ENCODE measurements at places on chromosomes 4 and X. TPM values are rescaled to one million over a fixed set of nuclear protein-coding genes. Genes with fewer than 3 reads are reported as not detected.
A peak's percentile ranks its signal among the peaks of the same experiment; 100 is the strongest.

Gene GIMD1
- not detected for polyA plus RNA-seq

Gene MAGEA8
- not detected for polyA plus RNA-seq

Gene GDPD2
- not detected for polyA plus RNA-seq

Gene MSANTD1
- polyA plus RNA-seq: 0.05 TPM

Gene MAPK10
- not detected for polyA plus RNA-seq

Gene ALAS2
- polyA plus RNA-seq: not detected

Gene VSIG1
- 16.4 TPM for polyA plus RNA-seq

Gene TMPRSS11F
- not detected for polyA plus RNA-seq

Gene CCNB3
- polyA plus RNA-seq: not detected

Gene HOPX
- polyA plus RNA-seq: 13.3 TPM

Gene DGKK
- polyA plus RNA-seq: not detected

Gene CXCL9
- not detected for polyA plus RNA-seq

Gene ZNF732
- not detected for polyA plus RNA-seq

Gene UGT2B11
- polyA plus RNA-seq: not detected

Gene UCP1
- polyA plus RNA-seq: not detected

Gene RPS6KA6
- polyA plus RNA-seq: 0.06 TPM

DNA sequence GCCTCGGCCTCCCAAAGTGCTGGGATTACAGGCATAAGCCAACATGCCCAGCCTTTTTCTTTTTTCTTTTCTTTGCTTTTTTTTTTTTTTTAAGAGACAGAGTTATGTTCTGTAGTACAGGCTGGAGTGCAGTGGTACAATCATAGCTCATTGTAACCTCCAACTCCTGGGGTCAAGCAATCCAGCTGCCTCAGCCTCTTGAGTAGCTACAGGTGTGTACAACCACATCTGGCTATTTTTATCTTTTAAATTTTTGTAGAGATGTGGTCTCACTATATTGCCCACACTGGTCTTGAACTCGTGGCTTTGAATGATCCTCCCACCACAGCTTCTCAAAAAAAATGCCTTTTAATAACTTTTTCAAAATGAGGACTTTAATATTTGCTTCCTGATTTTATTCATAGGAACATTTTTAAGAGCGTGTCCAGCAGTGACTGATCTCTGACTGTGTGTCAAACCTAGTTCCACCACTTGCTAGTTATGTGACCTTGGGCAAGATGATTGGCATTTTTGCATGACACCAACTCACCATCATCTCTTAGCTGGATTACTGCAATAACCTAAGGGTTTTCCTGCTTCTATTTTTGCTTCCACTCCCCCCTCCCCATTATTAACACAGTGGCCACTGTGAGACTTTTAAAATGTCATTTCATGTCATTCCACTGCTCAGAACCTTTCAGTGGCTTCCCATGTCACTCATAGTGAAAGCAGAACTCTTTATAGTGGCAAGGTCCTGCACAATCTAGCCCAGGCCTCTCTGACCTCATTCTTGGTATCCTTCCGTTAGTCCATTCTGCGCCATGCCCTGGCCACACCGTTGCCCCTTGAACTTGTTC, 4.5 kb upstream of the TNIP3 start:
- no peak for DNase-seq
- peaks cover 10% of the 10 kb centered on the region for H3K4me1 ChIP-seq
- H3K27me3 ChIP-seq: no peaks in the 10 kb centered on the region
- no peaks in the 10 kb centered on the region for H3K36me3 ChIP-seq
- H3K4me3 ChIP-seq: no peak overlapping the region
- no peak overlapping the region for H3K27ac ChIP-seq

GRCh38 chr4:24846716-24847115, 51.3 kb downstream of the SOD3 start:
- no peaks in the 10 kb centered on the region for H3K4me1 ChIP-seq
- H3K36me3 ChIP-seq: no peaks in the 10 kb centered on the region
- no peak overlapping the region for H3K4me3 ChIP-seq
- no peak for DNase-seq
- no peak overlapping the region for H3K27ac ChIP-seq

DNA sequence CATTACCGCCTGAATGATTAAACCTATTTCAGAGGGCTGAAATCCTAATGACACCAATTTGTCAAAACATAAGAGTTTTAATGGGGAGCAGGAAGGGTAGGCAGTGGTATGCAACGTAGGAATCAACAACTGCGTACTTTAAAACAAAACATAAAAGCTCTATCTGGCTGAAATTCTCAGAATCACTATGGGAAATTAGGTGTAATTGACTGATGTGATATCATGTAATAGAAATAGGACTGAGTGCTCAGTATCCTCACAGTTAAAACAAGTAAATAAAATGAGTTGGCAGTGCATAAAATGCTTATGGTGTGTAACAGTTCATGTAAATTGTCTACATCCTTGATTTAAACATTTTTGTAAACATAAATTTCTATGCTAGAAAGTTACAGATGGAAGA, 13.6 kb upstream of the IGSF1 start:
- no peak overlapping the region for H3K4me3 ChIP-seq
- no peak for DNase-seq
- no peak overlapping the region for H3K27ac ChIP-seq
- H3K27me3 ChIP-seq: no peaks in the 10 kb centered on the region
- H3K36me3 ChIP-seq: no peaks in the 10 kb centered on the region
- H3K4me1 ChIP-seq: no peaks in the 10 kb centered on the region

GRCh38 chrX:8743126-8743732, 11.3 kb upstream of the ANOS1 start:
- H3K4me3 ChIP-seq: no peak overlapping the region
- H3K27ac ChIP-seq: no peak overlapping the region
- no peaks in the 10 kb centered on the region for H3K4me1 ChIP-seq
- no peaks in the 10 kb centered on the region for H3K27me3 ChIP-seq
- peak; percentile 56 for DNase-seq

GRCh38 chr4:82833696-82834313, 35.2 kb upstream of the SCD5 start:
- no peak for DNase-seq
- H3K4me1 ChIP-seq: no peaks in the 10 kb centered on the region
- H3K36me3 ChIP-seq: peaks cover 39% of the 10 kb centered on the region
- H3K4me3 ChIP-seq: no peak overlapping the region

DNA sequence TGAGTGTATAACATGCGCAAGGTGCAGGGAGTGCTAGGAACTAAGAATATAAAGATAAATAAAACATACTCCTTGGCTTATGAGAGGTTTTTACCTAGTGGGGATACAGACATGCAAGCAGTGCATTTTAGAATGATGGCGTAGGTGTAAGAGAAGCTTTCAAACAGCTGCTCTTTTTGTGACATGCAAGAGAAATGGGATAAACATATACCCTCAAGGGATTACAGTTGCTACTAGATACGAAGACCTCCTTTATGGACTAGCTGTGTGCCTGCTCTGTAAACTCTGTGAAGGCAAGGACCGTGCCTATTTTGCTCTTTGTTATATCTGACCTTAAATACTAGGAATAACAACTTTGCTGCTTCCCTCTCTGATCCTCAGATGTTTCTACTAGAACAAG, 39.0 kb upstream of the SLITRK4 start:
- no peaks in the 10 kb centered on the region for H3K27me3 ChIP-seq
- DNase-seq: no peak
- H3K4me1 ChIP-seq: no peaks in the 10 kb centered on the region
- H3K36me3 ChIP-seq: no peaks in the 10 kb centered on the region

- DNase-seq: no peak
- H3K27me3 ChIP-seq: no peaks in the 10 kb centered on the region
- H3K27ac ChIP-seq: no peak overlapping the region
- H3K4me1 ChIP-seq: no peaks in the 10 kb centered on the region
- H3K36me3 ChIP-seq: no peaks in the 10 kb centered on the region
These were observed 6.8 kb upstream of the CD99 start for GRCh38 chrX:2684256-2684655.

DNA sequence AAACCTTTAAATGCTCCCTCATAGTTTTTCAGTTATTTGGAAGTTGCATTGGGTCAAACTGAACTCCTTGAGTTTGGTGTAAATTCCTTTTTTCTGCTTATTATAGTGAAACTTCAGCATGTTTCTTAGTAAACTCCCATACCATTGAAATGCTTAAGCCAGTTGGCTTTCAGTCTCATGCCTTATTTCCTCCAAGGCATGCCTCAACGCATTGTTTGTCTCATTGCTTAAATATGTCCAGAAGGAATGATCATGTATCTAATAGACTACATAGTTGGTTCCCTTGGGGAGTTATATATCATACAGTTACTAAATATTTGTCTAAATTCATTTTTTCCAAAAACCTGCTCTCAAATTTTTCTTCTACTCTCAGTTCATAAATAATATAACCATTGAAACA, 114.0 kb downstream of the STOX2 start:
- H3K27ac ChIP-seq: no peak overlapping the region
- no peaks in the 10 kb centered on the region for H3K27me3 ChIP-seq
- H3K36me3 ChIP-seq: no peaks in the 10 kb centered on the region
- no peak overlapping the region for H3K4me3 ChIP-seq
- DNase-seq: no peak

- no peaks in the 10 kb centered on the region for H3K27me3 ChIP-seq
- H3K27ac ChIP-seq: no peak overlapping the region
- no peaks in the 10 kb centered on the region for H3K4me1 ChIP-seq
- DNase-seq: no peak
These were observed 282.0 kb downstream of the ARHGAP24 start for GRCh38 chr4:85756938-85757337.

DNA sequence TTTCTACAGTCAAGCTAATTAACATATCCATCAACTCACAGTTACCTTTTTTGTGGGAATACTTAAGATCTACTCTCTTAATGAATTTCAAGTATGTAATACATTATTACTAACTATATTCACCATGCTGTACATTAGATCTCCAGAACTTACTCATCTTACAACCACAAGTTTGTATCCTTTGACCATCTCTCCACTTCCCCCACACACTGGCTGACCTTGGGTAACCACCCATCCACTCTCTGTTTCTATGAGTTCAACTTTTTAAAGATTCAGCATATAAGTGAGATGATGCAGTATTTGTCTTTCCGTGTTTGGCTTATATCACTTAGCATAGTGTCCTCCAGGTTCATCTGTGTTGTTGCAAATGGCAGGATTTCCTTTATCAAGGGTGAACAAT, 30.5 kb upstream of the MAGED1 start:
- no peak overlapping the region for H3K4me3 ChIP-seq
- no peaks in the 10 kb centered on the region for H3K27me3 ChIP-seq
- H3K27ac ChIP-seq: no peak overlapping the region
- peaks cover 10% of the 10 kb centered on the region for H3K36me3 ChIP-seq

DNA sequence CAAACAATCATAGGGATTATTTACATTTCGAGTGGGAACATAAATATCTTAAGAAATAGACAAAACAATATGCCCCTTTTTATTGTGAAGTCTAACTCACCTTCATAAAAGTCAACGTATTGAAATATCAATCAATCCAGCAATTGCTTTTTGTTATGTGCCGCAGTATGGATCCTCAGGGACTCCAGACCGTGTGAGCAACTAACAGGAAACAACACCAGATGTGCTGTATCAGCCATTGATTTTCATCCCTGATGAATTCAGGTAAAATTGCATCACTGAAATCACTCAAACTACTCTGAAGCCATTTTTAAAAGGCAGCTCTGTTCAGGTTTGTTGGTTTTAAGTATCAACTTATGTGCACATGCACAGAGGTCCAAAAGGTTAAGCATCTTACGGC, 197.3 kb upstream of the FAT1 start:
- no peaks in the 10 kb centered on the region for H3K27me3 ChIP-seq
- DNase-seq: no peak
- no peaks in the 10 kb centered on the region for H3K4me1 ChIP-seq
- no peaks in the 10 kb centered on the region for H3K36me3 ChIP-seq

GRCh38 chrX:2774057-2774456, 22.2 kb downstream of the XG start:
- no peak for DNase-seq
- no peaks in the 10 kb centered on the region for H3K36me3 ChIP-seq
- no peaks in the 10 kb centered on the region for H3K4me1 ChIP-seq
- no peaks in the 10 kb centered on the region for H3K27me3 ChIP-seq

- no peak for DNase-seq
- H3K27ac ChIP-seq: no peak overlapping the region
- no peaks in the 10 kb centered on the region for H3K36me3 ChIP-seq
- H3K4me3 ChIP-seq: no peak overlapping the region
- no peaks in the 10 kb centered on the region for H3K27me3 ChIP-seq
These were observed 48.8 kb downstream of the HS6ST2 start for GRCh38 chrX:132909643-132910042.

- no peak overlapping the region for H3K4me3 ChIP-seq
- H3K27ac ChIP-seq: no peak overlapping the region
- no peaks in the 10 kb centered on the region for H3K27me3 ChIP-seq
- no peaks in the 10 kb centered on the region for H3K4me1 ChIP-seq
- H3K36me3 ChIP-seq: no peaks in the 10 kb centered on the region
These were observed 187.3 kb downstream of the GABRB1 start for GRCh38 chr4:47218631-47219030.

DNA sequence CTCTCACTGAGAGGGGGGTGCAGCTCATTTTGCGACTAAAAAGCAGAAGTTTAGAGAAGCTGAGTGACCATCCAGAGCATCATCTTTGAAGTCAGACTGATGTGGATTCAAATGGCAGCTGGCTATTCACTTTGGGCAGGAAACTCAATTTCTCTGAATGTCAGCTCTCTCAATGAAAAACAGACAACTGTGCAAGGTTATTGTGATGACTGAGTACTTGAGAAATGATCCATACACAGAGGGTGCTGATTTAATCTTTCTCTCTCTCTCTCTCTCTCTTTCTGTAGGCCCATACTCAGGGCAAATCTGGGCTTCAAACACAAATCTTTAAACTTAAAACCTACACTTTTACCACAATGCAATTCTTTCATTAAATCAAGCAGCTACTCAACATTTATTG, 185.8 kb upstream of the SLIT2 start:
- DNase-seq: no peak
- no peaks in the 10 kb centered on the region for H3K36me3 ChIP-seq
- H3K4me1 ChIP-seq: no peaks in the 10 kb centered on the region

GRCh38 chr4:40212674-40213527, 16.1 kb downstream of the RHOH start:
- peak overlapping the region; percentile 97 for H3K4me3 ChIP-seq
- H3K36me3 ChIP-seq: peaks cover 54% of the 10 kb centered on the region
- peak; percentile 53 for DNase-seq
- H3K27ac ChIP-seq: peak overlapping the region; percentile 100
- no peaks in the 10 kb centered on the region for H3K27me3 ChIP-seq
- H3K4me1 ChIP-seq: peaks cover 97% of the 10 kb centered on the region

DNA sequence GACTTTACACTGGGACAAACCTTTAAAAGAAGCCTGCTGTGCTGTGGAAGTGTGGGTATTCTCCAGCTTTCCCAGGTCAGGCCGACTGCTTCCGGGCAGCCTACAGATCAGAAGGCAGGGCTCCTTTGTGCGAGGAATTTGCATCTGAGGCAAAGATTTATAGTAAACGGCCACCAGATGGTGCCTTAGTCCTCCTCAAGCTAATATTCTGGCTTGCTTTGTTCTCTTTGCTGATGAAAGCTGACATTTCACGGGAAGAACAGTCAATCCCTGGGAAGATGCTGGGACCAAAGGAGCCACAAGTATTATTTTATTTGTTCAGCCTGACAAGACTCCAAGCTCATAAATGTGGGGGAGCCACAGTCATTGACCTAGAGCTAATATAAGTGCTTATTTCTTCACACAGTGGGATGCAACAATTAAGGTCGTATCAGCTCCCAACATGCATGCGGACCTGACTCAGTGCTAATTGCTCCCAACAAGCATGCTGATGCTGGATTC, 120.7 kb upstream of the TRIM2 start:
- no peaks in the 10 kb centered on the region for H3K36me3 ChIP-seq
- H3K4me1 ChIP-seq: peaks cover 23% of the 10 kb centered on the region
- peak overlapping the region; percentile 7 for H3K4me3 ChIP-seq
- peaks cover 4% of the 10 kb centered on the region for H3K27me3 ChIP-seq
